Pulmonary artery endothelial cell (primary cell): ENCODE measurements at places on chromosomes 7 and 10. TPM values are rescaled to one million over a fixed set of nuclear protein-coding genes. Genes with fewer than 3 reads are reported as not detected.

The NEUROD6 gene
- total RNA-seq = not detected in 2 replicates

The MINDY4 gene
- 2.2 and 3.2 TPM in 2 replicates for total RNA-seq

The SLC18A2 gene
- 0.04 TPM in 1 of 2 replicates, not detected in the other for total RNA-seq

The ENTPD1 gene
- total RNA-seq = 5.7 and 6.4 TPM in 2 replicates

The C7orf33 gene
- not detected in 2 replicates for total RNA-seq

The ANKRD30A gene
- not detected in 2 replicates for total RNA-seq

The PRKAR2B gene
- total RNA-seq = 75.2 and 84.7 TPM in 2 replicates

The CEP55 gene
- total RNA-seq = 43.5 and 92.2 TPM in 2 replicates

The MRC1 gene
- 2.4 and 3.2 TPM in 2 replicates for total RNA-seq

The CFAP70 gene
- total RNA-seq = 0.13 and 0.28 TPM in 2 replicates

The PURB gene
- 19.8 and 22.6 TPM in 2 replicates for total RNA-seq

The SPDYE9 gene
- not detected in 2 replicates for total RNA-seq

The ELMO1 gene
- total RNA-seq = 33.7 and 41.2 TPM in 2 replicates

The PON1 gene
- not detected in 2 replicates for total RNA-seq
